Right renal cortex interstitium (tissue), 3 donors: ENCODE measurements at places on chromosomes 16 and 17.

DNA sequence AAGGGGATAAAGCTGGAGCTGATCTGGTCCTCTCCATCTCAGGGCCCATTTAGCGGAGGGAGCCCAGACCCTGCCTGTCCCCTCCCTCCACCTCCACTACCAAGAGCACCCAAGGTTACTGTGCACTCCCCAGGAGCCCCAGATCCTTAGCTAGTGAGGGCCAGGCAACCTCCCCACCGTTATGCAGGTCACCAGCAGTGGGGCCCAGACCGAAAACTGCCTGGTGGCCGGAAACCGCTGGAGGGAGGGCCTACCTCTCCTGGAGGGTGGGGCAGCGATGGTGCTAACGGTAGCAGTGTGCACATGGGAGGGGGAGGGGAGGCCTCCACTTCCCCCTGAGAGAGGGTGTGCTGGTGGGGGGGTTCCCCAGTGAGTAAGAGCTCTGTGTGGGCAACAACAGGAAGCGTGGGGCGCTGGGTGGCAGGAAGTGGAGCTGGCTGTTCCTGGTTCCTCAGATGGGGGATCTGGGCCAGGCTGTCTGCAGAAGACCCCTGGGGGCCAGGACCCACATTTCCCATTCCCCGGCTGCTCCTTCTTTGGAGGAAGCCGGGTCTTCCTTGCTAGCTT, 4.4 kb downstream of the FMNL1 start:
- DNase-seq: no peak

- DNase-seq: no peak
Observed at GRCh38 chr16:31455601-31456314, 3.5 kb upstream of the ARMC5 start.

- DNase-seq: no peak
Observed at GRCh38 chr16:75997606-75998005, 271.3 kb upstream of the CPHXL start.

DNA sequence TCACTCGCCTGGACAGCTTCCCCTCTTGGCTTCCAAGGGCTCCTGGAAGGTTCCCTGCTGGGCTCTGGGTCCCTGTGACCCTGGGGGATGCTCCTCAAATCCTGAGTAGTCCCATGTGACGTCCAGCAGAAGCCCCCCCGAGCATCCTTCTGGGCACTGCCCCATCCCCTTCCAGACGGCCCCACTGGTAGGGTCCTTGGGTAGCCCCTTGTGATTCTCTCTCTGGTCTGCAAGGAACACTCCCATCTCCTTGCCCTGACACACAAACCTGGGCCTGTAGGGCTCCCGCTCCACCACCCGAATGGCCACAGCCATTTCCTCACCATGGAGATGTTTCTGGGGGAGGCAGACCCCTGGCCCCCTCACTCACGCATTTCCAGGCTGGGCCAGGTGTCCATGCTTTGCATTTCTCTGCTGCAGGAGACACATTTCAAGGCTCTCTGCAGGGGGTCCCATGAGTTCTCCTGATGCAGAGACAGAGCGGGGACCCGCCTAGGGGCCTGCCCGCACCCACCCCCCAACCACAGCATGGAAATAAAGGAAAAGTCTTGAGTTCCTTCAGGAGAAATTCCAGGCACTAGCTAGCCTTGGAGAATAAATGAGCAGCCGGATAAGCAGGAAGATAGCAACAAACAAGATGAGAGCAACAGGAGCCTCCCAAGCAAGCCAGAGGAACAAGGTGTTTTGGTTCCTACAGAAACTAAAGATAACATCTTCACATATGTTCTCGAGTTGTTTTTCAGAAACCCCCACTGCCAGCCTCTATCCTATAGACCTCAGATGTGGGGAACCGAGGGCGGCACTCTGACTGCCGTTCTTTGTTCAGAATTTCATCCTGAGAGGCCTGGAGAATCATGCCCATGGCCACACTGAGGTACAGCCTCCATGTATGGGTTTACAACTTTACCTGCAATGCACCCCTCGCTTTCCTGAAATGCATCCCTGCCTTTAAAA, 128.8 kb downstream of the MGAT5B start:
- no peak for DNase-seq

DNA sequence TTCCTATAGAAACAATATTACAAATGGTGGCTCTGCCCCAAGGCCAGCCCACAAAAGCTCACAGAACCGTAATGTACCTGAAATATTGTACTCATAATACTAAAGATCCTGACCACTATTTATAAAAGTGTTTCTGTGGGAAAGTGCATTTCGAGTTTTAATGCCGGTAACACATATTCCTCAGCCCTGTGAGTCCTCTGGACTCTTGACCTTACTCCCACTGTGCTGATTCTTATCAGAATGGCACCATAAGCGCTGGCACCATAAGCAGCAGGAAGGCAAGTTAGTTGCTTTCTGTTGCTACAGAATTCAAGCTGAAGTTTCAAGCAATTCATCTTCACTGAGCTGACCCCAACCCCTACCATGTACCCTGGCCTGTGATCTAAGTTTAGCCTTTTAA, 36.4 kb upstream of the MED13 start:
- no peak for DNase-seq

- DNase-seq: no peak
Observed at GRCh38 chr17:40321524-40321929, 12.5 kb downstream of the RARA start.

DNA sequence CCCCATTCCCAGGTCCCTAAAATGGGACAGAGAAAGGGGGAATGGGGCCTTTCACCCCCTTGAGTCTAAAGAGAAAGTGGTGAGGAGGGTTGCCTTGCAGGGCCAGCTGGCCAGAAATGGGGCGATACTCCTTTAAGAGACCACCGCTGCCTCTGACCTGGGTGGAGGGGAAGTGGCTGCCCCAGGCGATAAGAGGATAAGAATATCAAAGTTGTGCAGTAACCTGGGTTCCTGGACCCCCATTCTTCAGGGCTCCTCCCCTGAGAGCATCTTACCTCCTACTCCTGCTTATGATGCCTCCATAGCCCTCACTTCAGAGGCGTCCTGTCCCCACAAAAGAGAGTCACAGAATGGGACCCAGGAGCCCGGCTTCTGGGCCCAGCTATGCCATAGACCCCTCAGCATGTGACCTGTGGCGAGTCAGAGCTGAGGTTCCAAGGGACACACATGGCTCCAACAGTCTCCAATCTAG, 5.2 kb upstream of the TSPOAP1 start:
- DNase-seq: no peak
